NCI-H2081 treated with DMSO at 0.1 percent for 48 hours (cell line): ENCODE measurements at places on chromosomes 6 and 20.
A peak's percentile ranks its signal among the peaks of the same experiment; 100 is the strongest.

GRCh38 chr20:51595058-51595532 lies 52.6 kb upstream of the NFATC2 start:
- DNase-seq: peak; percentile 38

DNA sequence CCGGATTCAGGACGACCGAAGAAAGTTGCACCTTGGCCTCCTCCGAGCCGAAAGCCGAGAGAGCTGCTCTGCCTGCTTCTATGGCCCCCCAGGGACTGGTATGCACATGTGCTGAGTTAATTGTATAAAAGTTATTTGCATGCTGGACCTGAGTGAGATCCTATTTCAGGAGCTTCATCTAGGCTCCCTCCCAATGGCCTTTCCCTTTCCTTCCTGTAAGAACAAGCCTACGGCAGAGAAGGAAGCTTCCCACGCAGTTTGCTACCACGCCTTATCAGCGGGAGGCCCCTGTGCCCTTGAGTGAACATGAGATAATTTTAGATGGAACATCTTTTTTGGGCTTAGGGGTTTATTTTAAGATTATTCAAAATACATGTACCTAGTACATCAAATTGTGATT lies 65.9 kb downstream of the RIN2 start:
- DNase-seq: no peak

- DNase-seq: no peak
These were observed 49.4 kb upstream of the IRF4 start for GRCh38 chr6:341914-342831.

DNA sequence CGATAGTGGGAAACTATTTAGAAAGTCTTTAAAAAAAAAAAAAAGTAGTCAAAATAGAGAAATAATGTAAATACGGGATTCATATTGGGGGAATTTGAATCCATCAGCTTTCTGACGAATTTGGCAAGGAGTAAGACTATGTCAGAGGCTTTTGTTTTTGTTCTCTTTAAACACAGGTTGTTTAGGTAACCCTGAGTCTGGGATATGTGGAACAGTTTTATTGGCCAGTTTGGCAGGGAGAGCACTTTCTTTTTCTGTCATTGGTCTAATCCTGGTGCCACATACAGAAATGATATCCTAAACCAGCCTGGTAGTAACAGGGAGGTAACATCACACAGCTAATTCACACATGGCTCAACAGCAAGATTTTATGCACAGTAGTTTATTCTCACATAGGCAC lies 27.7 kb downstream of the HAO1 start:
- DNase-seq: no peak

DNA sequence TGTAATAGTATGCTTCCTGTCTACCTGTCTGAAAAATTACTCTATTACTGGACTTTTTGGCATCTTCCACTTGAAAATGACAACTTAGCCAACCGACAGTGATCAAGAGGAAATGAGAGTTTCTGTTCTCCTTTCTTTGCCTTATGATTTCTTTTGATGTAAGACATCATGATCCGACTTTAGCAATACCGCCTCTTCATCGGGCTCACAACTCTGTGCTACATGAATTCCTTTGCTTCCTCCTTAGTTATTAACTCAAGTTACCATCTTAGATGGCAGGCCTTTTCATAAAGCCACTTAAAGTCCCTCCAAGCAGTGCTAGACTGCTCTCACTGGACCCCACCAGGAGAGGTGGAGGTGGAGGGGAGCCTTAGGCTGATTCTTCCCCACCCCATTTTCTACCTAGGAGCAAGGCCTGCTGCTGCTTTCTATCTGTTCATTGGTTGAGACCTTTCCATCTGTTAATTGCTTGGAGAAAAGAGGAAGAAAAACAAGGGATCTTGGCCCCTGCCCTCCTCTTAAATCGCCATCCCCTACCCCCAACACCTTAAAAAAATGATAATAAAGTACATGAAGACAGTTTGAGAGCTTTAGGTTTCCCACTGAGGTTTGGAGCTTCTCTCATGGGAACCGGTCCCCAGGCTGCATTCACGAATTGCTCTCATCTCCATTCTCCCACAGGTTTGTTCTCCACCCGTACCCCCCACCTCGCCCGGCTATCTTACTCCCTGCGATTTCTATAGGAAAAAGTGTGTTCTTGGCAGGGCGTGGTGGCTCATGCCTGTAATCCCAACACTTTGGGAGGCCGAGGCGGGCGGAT lies 21.6 kb upstream of the MCM3 start:
- no peak for DNase-seq

- DNase-seq: no peak
These were observed 168.3 kb upstream of the STXBP5 start for GRCh38 chr6:147035886-147036285.

GRCh38 chr20:1242099-1242498 lies 16.3 kb downstream of the RAD21L1 start:
- no peak for DNase-seq

DNA sequence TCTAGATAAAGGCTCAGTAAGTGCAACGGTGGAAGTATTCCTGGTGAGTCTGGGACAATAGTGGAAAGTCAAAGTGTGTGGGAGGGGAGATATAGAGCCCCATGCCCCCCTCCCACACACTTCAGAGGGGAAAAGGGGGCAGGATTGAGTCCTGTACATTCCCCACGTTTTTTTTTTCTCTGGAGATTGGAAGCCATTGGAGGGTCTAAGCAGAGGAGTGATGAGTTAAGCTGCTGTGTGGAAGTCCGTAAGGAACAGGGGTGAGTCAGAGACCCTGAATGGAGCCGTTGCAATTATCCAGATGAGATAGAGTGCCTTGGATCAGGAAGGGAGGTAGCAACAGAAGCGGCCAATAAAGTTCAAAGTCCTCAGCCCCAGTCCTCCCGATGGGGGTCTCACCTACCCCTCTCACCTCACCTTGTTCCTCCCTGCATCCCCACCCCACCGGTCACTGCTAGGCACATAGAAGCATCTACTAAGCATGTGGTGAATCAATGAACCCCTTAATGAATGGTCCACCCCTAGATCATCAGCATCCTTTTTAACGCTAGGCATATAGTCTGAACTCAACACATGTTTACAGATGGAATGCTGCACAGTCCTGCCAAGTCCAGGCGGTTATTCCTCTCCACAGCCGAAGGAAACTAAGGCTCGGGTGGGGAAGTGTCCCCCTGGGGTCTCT lies 662 bp upstream of the SLC9A8 start:
- no peak for DNase-seq

- no peak for DNase-seq
These were observed 15.7 kb upstream of the CD93 start for GRCh38 chr20:23101696-23102406.

- no peak for DNase-seq
These were observed 41.8 kb downstream of the SF3B5 start for GRCh38 chr6:144053601-144054000.
